NT2/D1 (cell line): ENCODE measurements at places on chromosomes 1 and 21.

DNA sequence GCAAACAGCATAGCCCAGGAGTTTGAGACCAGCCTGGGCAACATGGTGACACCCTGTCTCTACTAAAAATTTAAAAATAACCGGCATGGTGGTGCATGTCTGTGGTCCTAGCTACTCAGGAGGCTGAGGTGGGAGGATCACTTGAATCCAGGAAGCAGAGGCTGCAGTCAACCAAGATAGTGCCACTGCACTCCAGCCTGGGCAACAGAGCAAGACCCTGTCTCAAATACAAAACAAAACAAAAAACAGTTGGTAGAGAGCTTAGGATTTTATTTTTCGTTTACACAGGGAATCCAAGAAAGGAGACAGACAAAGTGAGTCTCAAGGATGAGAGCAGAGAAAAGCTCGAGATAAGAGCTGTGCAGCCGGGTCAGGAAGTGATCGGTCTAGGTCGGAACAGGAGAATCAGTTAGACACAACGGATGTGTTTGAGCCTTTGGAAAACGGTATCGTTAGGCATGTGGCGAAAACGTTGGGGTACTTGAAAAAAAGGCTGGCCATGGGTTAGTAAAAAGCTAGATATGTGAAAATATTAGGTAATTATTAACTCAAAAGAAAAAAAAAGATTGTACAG, 1.7 kb upstream of the MIB2 start:
- DNase-seq: no peak

GRCh38 chr21:38280454-38280853, 23.7 kb downstream of the KCNJ15 start:
- no peak for DNase-seq

DNA sequence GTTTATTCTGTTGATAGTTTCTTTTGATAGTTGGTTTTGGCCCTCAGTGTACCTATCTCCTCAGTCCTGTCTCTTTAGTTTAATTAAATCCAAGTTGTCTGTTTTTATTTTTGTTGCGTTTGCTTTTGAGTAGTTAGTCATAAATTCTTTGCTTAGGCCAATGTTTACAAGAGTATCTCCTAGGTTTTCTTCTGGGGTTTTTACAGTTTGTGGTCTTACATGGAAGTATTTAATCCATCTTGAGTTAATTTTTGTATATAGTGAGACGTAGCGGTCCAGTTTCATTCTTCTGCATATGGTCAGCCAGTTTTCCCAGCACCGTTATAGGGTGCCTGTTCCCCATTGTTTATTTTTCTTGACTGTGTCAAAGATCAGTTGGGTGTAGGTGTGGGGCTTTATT, 139.4 kb downstream of the POU2F1 start:
- DNase-seq: no peak

GRCh38 chr1:90724361-90724760, 7.3 kb upstream of the BARHL2 start:
- no peak for DNase-seq

DNA sequence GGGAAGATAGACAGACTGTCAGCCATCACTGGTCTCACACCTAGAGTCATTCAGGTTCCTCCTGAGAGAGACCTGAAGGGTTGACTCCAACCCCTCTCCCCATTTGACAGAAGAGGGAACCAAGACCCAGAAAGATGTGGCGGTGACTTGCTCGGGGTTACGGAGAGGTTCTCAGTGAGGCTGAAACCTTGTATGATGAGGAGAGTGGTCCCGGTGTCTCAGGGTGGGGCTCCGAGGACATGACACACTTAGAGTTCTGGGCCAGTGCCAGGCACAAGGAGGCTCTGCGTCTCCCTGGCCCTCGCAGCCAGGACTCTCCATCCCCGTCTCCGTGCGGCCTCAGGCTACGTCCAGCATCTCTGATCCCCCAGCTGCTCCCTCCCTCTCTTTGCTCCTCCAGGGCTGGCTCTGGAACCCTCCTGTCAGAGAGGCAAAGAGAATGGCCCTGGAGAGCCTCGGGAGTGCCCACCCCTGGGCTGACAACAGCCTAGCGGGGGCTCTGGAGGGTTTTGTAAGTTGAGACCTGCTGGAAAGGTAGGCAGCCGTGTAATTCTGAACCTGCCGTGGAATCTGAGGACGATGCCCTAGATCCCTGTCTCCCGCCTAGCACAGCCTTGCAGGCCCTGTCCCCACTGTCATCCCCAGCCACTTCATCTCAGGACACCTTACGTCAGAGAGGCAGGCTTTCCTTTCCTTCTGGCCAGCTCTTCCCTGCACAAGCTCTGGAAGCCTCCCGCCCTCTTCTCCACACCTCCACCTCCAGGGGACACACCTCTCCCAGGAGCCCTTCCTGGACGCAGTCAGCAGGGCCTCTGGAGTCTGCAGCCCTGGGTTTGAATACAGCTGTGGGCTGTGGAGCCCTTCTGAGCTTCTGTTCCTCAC, 4.1 kb downstream of the EFHD2 start:
- DNase-seq: no peak

GRCh38 chr1:2629627-2630497, 3.0 kb downstream of the MMEL1 start:
- DNase-seq: no peak

DNA sequence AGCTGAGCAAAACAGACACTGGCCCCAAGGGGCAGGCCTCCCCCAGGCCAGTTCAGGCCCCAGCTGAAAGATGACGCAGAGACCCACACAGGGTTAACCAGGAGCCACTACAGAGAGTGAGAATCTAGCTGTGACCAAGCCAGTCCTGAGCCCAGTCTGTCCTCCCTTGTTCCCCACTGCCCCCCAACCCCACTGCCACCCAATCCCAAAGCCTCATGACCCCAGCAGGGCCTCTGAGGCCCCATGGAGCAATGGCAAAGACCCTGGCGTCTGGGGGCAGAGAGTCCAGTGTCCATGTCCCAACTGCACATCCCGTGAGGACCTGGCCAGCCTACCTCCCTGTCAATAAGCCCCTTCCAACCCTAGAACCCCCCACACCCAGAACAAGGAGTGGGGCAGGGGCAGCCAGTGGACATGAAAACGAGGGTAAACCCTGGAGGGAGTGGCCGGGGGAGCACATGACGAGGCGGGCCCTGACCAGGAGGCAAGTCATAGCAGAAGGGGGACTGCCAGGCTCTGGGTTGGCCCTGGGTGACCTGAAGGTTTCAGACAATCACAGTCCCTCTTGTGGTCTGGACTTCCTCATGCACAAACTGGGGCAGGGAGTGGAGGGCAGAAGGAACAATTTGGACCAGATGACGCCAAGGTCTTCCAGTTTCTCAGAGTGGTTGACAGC, 100.5 kb downstream of the GLIS1 start:
- no peak for DNase-seq
